CD8-positive, alpha-beta memory T cell (primary cell): ENCODE measurements at places on chromosomes 16 and 17. TPM values are rescaled to one million over a fixed set of nuclear protein-coding genes. Genes with fewer than 3 reads are reported as not detected.
A peak's percentile ranks its signal among the peaks of the same experiment; 100 is the strongest.

DNA sequence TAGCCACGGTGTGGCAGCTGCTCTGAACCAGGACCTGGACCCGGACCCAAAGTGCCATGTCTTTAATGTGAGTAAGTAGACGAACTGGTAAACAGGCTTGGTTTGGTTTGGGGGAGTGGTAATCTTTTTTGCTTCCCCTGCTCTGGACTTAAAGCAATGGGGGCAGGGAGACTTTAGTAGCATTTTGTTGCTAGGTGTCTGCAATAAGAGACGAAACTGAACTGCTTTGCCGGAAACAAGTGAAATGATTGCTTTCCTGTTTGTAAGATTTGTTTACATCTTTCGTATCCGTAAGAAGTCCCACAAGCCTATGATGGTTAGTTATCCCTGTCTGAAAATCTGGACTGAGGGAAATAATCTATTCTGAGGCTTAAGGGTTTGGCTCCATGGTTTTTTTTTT lies 21.5 kb downstream of the PRCD start:
- DNase-seq, result peak; percentile 61
- H3K27me3 ChIP-seq, result no peaks in the 10 kb centered on the region
- H3K36me3 ChIP-seq, result peaks cover 32% of the 10 kb centered on the region
- peak overlapping the region; percentile 75 for H3K27ac ChIP-seq
- H3K4me3 ChIP-seq, result peak overlapping the region; percentile 53

DNA sequence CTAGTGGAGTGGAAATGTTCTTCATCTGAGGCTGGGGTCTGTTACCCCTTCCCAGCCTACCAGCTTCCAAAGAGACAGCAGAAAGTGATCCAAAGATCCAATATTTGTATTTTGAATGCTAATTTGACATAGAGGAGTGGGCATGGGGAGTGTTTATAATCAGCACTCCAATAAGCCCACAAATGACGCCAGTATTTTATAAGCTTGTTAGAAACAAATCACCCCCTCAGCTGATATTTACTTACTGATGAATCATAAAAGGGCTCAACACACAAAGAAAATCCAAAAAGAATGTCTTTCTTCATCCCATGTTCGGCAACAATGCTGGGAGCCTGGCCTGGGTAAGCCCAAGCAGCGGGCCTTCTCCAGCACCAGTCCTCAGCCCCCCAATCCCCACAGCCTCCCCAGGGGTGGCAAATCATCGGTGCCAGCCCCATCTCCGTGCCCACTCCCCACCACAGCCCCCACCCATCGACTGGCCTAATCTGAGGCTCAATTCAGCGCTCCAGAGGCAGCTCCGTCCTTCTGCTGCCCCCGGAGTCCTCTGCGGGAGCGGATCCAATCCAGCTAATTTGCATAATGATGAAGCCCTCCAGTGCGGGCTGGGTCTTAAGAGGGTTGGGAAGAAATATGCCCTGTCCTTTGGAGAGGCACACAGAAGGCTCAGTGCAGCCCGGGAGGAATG lies 169.5 kb downstream of the C16orf78 start:
- no peaks in the 10 kb centered on the region for H3K27me3 ChIP-seq
- DNase-seq, result no peak
- H3K4me1 ChIP-seq, result no peaks in the 10 kb centered on the region
- H3K4me3 ChIP-seq, result no peak overlapping the region

Gene C17orf78
- total RNA-seq, result not detected

DNA sequence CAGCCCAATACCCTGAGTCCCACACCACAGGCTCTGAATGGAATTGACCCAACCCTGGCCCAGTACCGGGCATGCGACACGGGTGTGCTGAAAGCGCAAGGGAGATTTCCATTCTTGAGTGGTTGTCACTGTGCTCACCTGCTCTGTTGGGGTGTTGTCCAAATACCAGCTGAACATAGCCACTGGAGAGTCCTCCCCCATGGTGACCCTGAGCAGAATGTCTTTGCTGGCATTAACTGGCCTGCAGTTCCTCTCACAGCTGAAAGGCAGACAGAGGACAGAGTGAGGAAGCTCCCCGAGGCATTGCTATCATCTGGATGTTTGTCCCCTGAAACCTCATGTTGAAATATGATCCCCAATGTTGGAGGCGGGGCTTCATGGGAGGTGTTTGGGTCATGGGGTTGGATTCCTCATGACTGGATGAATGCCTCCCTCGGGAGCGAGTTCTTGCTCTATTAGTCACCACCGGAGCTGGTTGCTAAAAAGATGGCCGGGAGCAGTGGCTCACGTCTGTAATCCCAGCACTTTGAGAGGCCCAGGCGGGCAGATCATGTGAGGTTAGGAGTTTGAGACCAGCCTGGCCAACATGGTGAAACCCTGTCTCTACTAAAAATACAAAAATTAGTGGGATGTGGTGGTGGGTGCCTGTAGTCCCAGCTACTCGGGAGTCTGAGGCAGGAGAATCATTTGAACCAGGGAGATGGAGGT lies 57.3 kb upstream of the BCO1 start:
- no peak for DNase-seq
- H3K36me3 ChIP-seq, result no peaks in the 10 kb centered on the region
- H3K27ac ChIP-seq, result no peak overlapping the region
- H3K4me3 ChIP-seq, result no peak overlapping the region

- no peak for DNase-seq
- peaks cover 42% of the 10 kb centered on the region for H3K4me1 ChIP-seq
- no peaks in the 10 kb centered on the region for H3K27me3 ChIP-seq
- H3K27ac ChIP-seq, result no peak overlapping the region
Observed at GRCh38 chr16:69188236-69188549, 1.2 kb downstream of the SNTB2 start.

DNA sequence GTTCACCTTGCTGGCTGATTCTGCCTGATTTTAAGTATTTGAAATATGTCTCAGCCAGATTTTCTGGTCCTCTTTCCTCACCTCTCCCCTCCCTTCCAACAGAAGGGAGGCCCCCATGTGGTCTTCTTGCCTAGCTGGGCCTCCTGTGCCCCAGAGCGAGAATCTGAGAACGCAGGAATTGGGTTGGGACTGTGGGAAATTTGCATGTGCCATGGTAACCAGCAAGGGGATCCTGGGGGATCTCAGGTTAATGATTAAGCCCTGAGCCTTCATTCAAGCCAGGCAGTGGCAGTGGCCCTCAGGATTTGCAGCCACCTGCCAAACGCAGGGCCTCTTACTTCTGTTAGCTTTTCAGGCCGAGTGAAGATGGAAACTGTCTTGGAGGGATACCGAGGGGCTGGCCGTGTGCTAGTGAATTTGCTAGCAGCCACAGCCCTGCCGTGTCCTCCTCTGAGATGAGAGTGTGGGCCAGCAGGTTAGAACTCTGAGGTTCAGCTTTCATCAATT lies 40.2 kb downstream of the KSR1 start:
- H3K27me3 ChIP-seq, result no peaks in the 10 kb centered on the region
- no peak overlapping the region for H3K27ac ChIP-seq
- DNase-seq, result no peak
- no peak overlapping the region for H3K4me3 ChIP-seq
- H3K4me1 ChIP-seq, result no peaks in the 10 kb centered on the region
- no peaks in the 10 kb centered on the region for H3K36me3 ChIP-seq

Gene ABCC12
- not detected for total RNA-seq

- peaks cover 35% of the 10 kb centered on the region for H3K36me3 ChIP-seq
- H3K27ac ChIP-seq, result no peak overlapping the region
- no peak overlapping the region for H3K4me3 ChIP-seq
- no peaks in the 10 kb centered on the region for H3K4me1 ChIP-seq
- no peaks in the 10 kb centered on the region for H3K27me3 ChIP-seq
Observed at GRCh38 chr16:56460101-56460500, 8.7 kb downstream of the OGFOD1 start.

Gene G6PC1
- not detected for total RNA-seq

Gene SLC47A1
- total RNA-seq, result 0.20 TPM

GRCh38 chr17:8707332-8708024 lies 37.2 kb downstream of the CCDC42 start:
- H3K4me1 ChIP-seq, result no peaks in the 10 kb centered on the region
- no peak for DNase-seq
- no peak overlapping the region for H3K27ac ChIP-seq
- H3K4me3 ChIP-seq, result no peak overlapping the region
- H3K27me3 ChIP-seq, result no peaks in the 10 kb centered on the region
- H3K36me3 ChIP-seq, result no peaks in the 10 kb centered on the region

Gene PYY
- total RNA-seq, result not detected

Gene ASB16
- not detected for total RNA-seq

DNA sequence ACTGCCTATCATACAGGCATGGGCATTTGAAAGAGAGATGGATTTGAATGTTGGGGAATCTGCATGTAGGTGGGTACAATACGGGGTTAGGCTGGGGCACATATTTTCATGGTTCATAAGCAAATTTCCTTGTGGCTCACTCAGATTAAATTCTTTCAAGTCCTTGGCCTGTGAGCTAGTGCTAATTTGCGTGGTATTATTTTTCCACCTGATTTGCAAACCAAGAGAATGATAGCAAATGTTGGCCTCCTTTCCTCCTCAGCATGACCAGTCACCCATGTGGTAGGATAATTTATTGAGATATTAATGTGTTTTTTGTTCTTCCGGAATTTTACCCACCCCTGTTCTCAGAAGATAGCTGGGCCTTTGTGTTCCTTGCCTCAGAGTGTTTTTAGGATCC lies 22.9 kb downstream of the FAM20A start:
- H3K27me3 ChIP-seq, result no peaks in the 10 kb centered on the region
- H3K4me3 ChIP-seq, result no peak overlapping the region

GRCh38 chr17:3582915-3583314 lies 25.3 kb upstream of the TRPV3 start:
- no peak overlapping the region for H3K27ac ChIP-seq
- H3K36me3 ChIP-seq, result no peaks in the 10 kb centered on the region
- no peak for DNase-seq
- H3K27me3 ChIP-seq, result no peaks in the 10 kb centered on the region
- H3K4me1 ChIP-seq, result no peaks in the 10 kb centered on the region

Gene EVI2A
- 41.5 TPM for total RNA-seq

GRCh38 chr17:917391-917811 lies 62.2 kb downstream of the NXN start:
- DNase-seq, result no peak
- H3K4me3 ChIP-seq, result no peak overlapping the region
- no peaks in the 10 kb centered on the region for H3K36me3 ChIP-seq
- H3K27me3 ChIP-seq, result peaks cover 3% of the 10 kb centered on the region

DNA sequence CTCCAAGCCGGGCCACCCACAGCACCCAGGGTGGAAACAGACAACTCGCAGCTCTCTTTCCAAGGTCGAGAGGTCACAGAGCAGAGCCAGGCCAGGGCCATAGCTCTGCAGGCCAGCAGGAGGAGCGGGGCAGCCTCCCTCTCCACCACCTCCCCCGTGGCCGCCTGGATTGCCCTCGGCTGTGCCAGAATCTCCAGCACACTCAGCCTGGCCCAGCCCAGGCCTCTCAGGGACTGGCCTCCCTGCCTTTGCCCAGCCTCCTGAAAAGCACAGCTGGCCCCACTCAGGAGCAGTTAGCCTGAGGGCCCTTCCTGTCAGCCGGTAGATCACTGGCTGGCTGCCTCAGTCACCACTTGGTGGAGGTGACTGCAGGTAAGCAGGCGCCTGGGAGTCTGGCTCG lies 85.8 kb upstream of the SEC14L1 start:
- no peak overlapping the region for H3K27ac ChIP-seq
- H3K4me3 ChIP-seq, result no peak overlapping the region
- DNase-seq, result no peak
- no peaks in the 10 kb centered on the region for H3K36me3 ChIP-seq
- no peaks in the 10 kb centered on the region for H3K27me3 ChIP-seq

GRCh38 chr16:85347213-85347591 lies 234.9 kb upstream of the CIBAR2 start:
- no peak for DNase-seq
- no peaks in the 10 kb centered on the region for H3K4me1 ChIP-seq
- H3K36me3 ChIP-seq, result no peaks in the 10 kb centered on the region
- no peaks in the 10 kb centered on the region for H3K27me3 ChIP-seq

GRCh38 chr17:58328195-58329034 lies at the start of gene TSPOAP1:
Gene TSPOAP1 (minus strand): TSS chr17:58328795. CDS start chr17:58327920, 875 bp downstream.
- peak within 1 kb of the TSS; percentile 98 for H3K4me3 ChIP-seq
- H3K36me3 ChIP-seq, result peaks cover 22% of the 10 kb centered on the region
- no peaks in the 10 kb centered on the region for H3K27me3 ChIP-seq
- DNase-seq, result peak; percentile 88

Gene TERB1
- not detected for total RNA-seq

DNA sequence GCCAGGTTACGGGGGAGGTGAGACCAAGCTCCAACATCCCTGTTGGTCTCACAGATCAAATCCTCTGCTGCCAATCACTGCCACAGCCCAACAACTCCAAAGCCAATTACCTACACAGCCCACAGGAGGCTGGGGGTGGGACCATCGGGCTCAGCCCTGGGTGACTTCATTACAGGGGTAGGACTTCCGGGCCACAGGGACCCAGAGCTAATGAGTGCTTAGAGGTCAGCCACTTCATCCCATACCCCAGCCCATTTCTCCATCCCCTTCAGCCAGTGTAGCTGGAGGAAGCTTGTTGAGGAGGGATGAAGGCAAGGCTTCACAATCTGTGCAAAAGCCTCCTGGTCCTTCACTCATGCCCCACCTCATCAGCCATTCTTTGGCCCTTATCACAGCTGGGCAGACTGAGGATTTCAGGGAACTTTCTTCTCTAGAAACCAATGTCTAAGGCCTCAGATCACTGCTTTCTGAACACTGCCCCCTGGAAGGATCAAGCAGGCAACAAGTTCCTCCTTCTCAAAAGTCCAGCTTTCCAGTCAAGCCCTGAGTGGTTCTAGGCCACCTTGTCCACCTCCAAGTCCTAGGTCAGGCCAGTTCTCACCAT lies 5.8 kb downstream of the FOXN1 start:
- peaks cover 5% of the 10 kb centered on the region for H3K27me3 ChIP-seq
- H3K4me3 ChIP-seq, result no peak overlapping the region
- no peak for DNase-seq
- no peaks in the 10 kb centered on the region for H3K36me3 ChIP-seq
- H3K27ac ChIP-seq, result no peak overlapping the region

DNA sequence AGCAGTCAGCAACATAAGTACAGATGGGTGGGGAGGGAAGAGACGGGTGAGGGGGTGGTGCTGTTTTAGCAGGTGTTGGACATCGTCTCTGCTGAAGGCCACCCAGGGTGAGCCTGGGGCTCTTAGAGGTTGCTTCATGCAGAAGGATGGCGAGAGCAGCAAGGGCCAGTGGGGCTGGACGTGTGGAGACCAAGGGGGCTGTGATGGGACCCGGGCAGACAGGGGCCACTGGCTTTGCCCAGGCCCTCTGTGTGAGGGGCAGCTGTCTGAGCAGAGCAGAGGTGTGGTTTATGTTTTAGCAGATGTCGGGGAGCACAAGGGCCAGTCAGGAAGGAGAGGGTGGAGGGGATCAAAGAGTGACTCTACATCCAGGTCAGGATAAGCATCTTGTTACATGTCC lies 4.8 kb downstream of the NARF start:
- peaks cover 42% of the 10 kb centered on the region for H3K36me3 ChIP-seq
- no peak overlapping the region for H3K4me3 ChIP-seq
- no peak overlapping the region for H3K27ac ChIP-seq
- H3K27me3 ChIP-seq, result no peaks in the 10 kb centered on the region
- peaks cover 6% of the 10 kb centered on the region for H3K4me1 ChIP-seq

Gene MLYCD
- 3.8 TPM for total RNA-seq

Gene AATK
- total RNA-seq, result 0.55 TPM
